Fibroblast of the aortic adventitia (primary cell): ENCODE measurements at places on chromosomes 1 and 21.

DNA sequence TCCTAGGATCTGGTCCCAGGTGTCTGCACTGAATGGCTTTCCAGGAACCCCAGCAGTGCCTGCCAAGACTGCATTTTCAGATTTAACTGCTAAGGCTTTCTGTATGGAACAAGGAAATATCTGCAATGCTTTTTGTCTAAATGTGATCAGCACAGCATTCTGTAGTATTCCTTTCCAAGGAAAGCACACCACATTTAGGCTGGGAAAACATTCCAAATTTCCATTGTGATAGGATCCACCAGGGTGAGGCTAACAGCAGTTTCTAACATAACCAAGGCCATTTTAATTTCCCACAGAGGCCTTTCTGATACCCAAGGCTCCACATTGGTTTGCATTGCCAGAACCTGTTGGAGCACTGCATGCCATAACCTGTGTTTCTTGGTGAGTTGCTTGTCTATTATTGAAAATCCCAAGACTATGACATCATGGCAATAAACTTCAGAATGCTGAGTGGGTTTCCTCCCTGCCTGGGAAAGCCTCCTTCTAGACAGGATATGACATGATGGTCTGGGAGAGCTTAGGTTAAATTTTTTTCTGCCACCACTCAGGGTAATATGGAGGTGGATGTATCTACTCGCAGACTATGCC lies 23.3 kb upstream of the PTGFRN start:
- DNase-seq: peak; percentile 43

DNA sequence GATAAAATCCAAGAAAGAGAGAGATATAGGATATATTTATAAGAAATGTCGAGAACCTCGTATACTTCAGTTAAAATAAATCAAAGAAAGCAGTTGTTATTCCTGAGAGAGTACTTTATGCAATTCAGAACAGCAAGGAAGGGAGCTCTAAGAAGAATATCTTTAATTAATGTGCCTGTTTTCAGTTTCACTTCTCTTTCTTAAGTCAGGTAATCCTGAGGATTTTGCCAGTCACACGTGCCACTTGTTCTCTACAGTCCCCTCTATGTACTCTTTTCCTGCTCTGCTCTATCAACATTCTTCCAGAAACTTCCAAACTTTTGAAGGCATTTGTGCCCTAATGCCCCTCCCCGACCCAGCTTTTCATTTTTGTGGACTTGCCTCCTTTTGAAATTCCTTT lies 211.9 kb downstream of the AKT3 start:
- no peak for DNase-seq

- DNase-seq: peak; percentile 93
Observed at GRCh38 chr1:147670319-147671001, at the start of gene ACP6. Gene ACP6 (minus strand): TSS chr1:147670524. CDS start chr1:147670048, 476 bp downstream.

DNA sequence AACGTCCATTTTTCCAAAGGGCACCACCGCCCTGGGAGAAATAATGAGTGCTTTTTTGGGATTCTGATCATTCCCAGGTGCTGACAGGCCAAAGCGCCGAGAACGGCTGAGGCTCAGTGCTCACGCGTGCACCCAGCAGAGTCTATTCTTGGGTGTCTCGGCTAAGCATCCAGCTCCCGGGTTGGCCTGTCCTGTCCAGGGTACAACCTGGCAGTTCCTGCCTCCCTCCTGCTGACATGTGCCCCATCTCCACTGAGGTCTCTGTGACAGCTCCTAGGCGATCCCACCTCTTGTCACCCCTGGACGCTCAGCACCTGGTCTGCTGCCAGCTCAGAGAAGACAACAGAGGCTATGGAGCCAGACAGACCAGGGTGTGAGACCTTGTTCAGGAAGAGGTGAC lies 684.5 kb downstream of the PTPRU start:
- DNase-seq: no peak

DNA sequence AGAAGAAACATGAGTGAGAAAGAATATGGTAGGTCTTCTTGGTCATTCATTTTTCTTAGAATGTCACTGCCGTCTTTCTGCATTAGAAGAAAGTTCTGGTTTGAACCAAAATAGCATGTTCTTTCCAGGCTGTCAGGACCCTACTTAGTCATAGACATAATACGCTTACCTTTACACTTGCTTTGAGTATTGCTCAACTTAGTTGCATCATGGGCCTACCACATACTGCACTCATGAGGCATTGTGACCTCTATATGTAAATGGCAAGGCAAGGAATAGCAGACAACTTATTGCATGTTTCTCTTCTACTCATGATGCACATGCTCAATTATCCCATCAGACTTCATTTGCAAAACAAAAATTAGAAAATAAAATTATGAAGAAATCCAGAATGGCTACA lies 415.0 kb downstream of the HLX start:
- DNase-seq: no peak

- DNase-seq: peak; percentile 8
Observed at GRCh38 chr1:92485381-92486250, 1.1 kb downstream of the GFI1 start.

DNA sequence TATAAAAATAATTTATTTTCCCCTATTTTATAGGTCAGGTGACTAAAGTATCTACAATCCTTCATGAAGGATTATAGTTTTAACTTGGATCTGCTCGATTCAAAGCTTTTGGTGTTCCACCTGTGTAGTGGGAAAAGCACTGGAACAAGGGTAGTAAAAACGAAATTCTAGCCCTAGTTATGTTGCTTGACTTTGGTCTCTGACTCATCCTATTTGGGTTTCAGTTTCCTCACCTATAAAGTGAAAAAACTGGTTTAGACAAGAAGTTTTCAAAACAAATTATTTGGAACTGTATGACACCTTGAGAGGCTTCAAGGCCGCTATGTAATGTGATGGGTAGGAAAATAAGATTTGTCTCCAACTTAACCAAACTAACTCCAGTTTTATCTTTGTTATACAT lies 505.2 kb upstream of the ZRANB2 start:
- DNase-seq: no peak

DNA sequence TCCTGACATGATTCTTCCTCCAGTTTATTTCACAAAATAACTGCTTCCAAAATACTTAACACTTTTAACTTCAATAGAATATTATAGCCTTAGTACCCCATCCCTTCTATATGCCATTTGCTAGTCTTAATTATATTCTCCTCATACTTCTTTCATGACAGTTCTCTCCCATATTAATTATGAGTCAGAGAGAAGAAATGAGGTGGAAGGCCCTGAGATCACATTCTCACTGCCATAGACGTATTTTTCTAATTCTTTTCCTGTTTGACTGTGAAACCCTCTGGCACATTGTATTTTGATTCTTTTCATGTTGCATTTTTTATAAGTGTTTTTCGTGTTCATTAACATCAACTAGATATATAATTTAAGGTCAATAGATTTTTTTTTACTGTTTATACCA lies 88.4 kb downstream of the GTF2B start:
- DNase-seq: peak; percentile 15

DNA sequence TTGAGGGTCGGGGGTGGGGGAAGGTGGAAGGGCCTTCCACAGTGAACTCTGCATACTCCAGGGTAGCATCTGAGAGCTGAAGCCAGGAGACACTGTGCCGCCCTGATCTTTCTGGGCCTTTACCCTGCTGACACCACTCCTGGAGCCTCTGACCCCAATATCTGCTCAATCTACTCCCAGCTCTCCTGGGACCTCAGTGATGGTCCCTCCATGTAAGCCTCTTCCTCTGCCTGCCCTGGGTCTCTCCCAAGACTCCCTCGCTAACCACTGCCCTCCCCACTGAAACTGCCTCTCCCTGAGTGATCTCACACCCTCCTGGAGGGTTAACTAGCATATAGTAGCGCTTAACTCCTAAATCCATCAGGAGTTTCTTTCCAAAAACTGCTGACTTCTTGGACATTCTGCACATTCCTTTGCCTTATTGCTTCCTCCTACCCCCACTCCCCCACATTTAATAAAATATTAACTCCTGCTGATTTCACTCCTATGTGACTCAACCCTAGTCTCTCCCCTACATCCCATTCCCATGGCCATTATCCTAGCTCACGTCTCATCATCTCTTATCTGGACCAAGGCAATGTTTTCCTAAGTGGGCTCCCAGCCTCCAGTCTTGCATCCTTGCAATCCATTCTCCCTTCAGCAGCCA lies 145.6 kb downstream of the HMGB4 start:
- peak; percentile 27 for DNase-seq

- DNase-seq: no peak
Observed at GRCh38 chr1:204928671-204929486, 58.2 kb downstream of the NFASC start.

DNA sequence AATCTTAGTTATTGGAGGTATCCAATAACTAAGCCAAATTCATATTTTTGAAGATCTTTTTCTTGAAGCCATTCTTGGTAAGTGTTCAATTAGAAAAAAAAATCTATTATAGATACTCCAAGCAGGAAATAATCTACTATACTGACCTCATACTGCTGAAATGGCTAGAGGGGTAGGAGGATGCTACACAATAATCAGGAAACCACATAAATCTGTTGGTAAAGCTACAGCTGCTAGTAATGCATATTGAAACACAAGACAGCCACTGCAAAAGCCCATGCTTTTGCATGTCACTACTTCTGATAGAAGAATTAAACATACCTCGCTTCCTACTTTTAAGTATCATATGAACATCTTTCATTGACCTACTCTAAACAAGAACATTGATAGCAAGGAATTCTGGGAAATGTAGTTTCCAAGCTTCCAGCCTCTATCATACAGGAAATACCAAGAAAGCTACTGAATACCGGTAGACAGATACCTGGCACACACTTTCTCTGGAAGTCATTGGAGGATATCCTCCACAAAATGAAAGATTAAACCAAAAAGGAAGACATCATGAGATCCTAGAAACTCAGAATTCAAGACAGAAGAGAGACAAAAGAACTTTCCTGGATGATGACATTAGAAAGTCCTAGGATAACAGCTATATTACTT lies 103.0 kb upstream of the VAV3 start:
- DNase-seq: no peak

- no peak for DNase-seq
Observed at GRCh38 chr1:97074771-97075170, 353.2 kb downstream of the PTBP2 start.

- DNase-seq: no peak
Observed at GRCh38 chr21:41369105-41369919, 7.5 kb downstream of the MX2 start.

DNA sequence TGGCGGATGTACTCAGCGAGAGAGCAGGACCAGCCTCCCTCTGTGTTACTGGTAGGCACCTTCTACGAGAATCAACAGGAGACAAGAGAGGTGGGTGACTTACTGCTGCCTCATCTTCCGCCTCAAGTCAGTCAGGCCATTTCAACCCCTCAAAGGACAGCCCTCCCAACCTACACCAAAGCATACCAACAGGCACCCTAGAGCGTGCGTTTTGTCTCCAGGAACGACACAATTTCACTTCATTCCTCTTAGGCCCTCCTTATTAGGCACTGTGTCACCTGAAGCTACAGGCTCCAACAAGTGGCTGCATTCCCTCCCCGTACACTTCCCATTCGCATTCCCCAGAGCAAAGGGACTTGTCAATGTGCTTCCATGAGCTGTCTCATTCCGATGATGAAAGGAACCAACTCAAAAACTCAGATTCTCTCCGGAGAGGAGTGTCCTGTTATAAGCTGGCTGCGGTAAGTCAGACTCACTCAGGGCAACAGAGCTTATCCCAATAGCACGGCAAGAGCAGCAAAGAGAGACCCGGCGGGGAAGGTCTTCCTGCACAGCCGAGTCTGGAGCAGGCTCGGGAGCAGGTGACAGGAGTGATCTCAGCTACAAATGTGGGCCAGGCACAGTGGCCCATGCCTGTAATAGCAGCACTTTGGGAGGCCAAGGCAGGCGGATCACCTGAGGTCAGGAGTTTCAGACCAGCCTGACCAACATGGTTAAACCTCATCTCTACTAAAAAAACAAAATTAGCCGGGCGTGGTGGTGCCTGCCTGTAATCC lies 120.6 kb upstream of the IFFO2 start:
- no peak for DNase-seq

- no peak for DNase-seq
Observed at GRCh38 chr1:81584398-81584797, 216.3 kb upstream of the ADGRL2 start.

GRCh38 chr1:207919523-207920170 lies 8.7 kb upstream of the CD34 start:
- DNase-seq: peak; percentile 94

- DNase-seq: peak; percentile 88
Observed at GRCh38 chr1:240031009-240031408, 60.7 kb upstream of the FMN2 start.

DNA sequence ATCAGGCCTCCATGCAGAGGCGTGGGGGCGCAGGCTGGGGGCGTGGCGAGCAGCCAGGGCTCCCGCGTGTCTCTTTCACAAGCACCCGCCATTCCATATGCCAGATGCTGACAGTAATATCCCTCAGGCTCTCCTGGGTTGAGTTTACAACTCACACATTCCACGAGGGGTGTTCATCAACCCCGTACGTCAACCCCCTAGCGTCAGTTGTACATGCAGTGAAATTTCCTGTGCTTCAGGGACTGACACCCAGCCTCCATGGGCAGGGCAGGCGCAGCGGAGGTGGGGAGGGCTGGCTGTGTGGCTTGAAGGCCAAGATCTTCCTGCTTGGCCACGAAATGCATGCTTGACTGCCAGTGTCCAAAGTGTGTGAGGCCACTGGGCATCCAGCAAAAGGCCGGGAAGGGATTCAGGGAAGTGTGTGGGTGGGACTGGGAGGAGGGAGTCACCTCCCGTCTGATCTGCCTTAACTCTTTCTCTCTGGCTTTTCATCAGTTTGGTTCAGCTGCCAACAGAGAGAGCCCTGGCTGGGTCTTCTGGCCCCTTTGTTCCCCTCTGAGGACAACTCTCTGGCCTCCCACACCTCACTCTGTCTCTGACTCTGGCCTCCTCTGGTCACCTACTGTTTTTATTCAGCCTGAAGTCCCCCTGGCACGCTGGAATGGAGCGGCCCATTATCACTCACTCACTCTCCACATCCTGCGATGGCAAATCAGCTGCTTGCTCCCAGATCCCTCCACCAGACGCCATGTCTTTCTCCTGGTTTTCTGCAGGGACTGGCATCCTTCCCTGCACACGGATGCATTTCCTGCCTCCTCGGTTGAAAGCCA lies 33.8 kb downstream of the CLIC6 start:
- DNase-seq: peak; percentile 92

- peak; percentile 46 for DNase-seq
Observed at GRCh38 chr1:71861022-71861421, 421.3 kb downstream of the NEGR1 start.

DNA sequence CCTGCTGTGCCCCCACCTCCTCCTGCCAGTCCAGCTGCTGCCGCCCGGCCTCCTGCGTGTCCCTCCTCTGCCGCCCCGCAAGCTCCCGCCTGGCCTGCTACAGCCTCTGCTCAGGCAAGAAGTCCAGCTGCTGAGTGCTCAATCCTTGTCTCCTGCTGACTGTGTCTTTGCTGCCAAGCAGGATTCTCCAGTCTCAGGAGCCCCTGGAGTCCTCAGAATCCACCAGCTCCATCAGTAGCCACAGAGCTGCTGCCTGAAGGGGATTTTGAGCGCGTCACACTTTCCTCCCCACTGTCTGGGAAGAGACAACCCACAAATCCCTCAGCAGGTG lies 973 bp downstream of the KRTAP10-11 start:
- DNase-seq: no peak
